A172 (cell line): ENCODE measurements at places on chromosomes 7 and 10.

GRCh38 chr7:67696878-67697277 lies 700.2 kb downstream of the TYW1 start:
- peak; percentile 42 for DNase-seq

DNA sequence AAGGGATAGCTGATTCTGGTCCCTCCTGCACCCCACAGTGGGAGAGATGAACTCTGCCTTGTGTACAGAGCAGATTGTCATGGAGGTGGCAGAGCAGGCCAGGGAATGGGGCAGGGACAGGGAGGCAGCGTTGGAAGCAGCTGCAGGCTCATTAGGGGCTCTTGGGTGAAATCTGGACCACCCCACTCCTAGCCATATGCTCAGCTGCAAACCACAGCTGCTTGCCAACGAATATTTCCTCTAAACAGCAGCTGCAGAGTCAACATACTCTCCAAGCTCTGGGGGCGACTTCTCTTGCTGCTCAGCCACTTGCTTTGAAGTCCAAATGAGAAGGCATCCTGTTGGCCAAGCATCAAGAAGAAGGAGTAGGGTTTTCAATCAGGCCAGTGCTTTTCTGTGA lies 302.3 kb upstream of the AUTS2 start:
- DNase-seq, result no peak

GRCh38 chr10:109914966-109915365 lies 8.3 kb downstream of the XPNPEP1 start:
- DNase-seq, result peak; percentile 94

- DNase-seq, result peak; percentile 35
Observed at GRCh38 chr7:141558544-141559183, 7.5 kb downstream of the AGK start.
